Esophagus mucosa (tissue), 1 donor: ENCODE measurements at places on chromosomes 12 and 14. TPM values are rescaled to one million over a fixed set of nuclear protein-coding genes. Genes with fewer than 3 reads are reported as not detected.

LUM gene
- 8.4 TPM for total RNA-seq

TEDC1 gene
- total RNA-seq: 8.9 TPM

USP30 gene
- 10.0 TPM for total RNA-seq

POLE2 gene
- 7.2 TPM for total RNA-seq

OVCH1 gene
- total RNA-seq: not detected

- no peak for ATAC-seq
These were observed 115.8 kb downstream of the DICER1 start for GRCh38 chr14:95041477-95042020.

DNA sequence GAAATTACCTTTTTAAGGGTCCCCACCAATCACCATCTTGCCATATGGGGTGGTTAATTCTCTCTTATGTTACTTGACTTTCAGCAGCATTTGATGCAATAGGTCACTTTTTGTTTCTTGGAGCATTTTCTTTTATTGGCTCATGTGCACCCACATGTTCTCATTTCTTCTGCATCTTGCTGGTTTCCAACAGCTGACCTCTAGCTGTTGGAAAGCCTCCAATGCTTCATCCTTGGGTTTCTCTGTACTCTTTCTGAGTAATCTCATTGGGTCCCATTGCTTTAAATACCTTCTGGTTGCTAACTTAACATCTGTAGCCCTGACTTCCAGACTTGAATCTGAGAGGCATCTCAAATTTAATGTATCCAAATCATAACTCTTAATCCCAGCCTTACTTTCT, 116.8 kb downstream of the CRADD start:
- ATAC-seq: no peak

DNA sequence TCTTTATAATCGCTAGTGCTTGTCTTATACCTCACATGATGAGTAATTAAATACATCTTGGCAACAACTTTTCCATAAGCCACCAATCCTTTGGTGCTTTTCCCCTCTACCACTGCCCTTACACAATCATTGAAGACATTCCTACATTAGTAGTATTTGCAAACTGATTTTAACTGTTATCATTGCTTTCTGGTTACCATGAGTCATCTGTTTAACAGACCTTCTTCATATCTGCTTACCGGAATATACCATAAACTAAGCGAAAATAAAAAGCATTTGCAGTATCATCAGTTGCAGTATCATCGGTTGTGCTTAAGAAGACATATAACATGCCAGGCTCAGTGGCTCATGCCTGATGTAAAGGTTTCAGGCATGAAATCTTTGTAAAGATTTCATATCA, 54.8 kb upstream of the PLEKHA5 start:
- ATAC-seq: no peak

- no peak for ATAC-seq
These were observed 40.4 kb downstream of the PSEN1 start for GRCh38 chr14:73176685-73177084.

DNA sequence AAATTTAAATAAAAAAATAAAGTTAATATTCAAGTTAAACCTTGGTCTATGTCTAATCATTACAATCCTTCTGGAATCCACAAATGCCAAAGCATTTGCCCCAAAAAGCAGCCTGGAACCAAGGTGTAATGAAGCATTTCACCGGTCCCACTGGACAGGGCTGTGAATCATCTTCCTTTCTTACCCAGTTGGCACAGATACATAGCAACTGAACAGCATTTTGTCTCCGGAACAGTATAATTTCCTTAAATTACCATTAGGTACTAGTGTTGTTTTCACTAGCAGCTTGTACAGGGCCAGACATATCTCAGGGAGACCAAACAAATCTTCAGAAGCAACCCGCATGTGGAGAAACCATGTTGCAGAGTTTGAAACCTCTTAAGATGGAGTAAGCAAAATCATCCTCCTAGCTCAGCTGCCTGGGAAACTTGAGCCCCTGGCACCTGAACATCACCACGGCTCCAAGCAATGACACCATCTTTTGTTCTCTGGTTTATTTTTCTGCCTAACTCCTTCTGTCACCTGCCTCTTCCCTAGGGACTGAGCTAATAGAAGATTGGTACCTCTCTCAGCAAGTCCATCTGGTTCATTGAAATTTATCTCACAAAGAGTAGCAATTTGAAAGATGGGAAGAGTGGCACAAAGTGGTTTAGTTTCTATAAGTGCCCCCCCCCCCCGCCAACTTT, 17.9 kb upstream of the MDM1 start:
- ATAC-seq: no peak

GRCh38 chr12:50734409-50735263, 29.3 kb upstream of the ATF1 start:
- peak; percentile 17 for ATAC-seq

- no peak for ATAC-seq
These were observed 29.0 kb downstream of the MOAP1 start for GRCh38 chr14:93155667-93156066.

DNA sequence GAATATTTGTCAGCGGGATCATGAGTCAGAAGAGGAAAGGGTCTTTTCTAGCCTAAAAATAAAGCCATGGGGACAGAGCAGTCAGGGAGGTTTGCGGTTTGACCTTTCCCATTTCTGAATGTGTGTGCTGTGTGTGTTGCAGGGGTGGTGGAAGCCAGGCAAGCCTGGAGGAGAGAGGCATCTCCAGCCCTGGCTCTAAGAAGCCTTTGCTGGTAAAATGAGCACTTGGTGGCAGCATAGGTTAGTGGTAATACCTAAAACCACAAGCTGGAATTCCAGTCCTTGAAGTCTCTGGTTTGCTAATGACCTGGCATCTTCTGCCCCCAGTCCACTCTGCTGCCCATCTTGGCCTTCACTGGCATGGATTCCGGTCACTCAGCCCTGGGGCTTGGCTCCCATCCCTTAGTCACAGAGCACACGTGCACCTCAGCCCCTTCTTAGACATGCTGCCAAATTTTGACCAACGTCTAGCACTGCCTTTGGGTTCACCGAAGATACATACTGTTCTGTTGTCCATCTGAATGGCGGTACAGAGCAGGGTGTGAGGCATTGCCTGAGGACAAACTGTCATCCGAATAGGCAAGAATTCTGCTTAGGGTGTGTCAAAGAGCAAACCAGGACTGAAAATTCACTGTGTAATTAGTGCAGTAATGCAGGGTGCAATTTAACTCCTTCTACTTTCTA, 52.7 kb downstream of the KCNA5 start:
- no peak for ATAC-seq

DNA sequence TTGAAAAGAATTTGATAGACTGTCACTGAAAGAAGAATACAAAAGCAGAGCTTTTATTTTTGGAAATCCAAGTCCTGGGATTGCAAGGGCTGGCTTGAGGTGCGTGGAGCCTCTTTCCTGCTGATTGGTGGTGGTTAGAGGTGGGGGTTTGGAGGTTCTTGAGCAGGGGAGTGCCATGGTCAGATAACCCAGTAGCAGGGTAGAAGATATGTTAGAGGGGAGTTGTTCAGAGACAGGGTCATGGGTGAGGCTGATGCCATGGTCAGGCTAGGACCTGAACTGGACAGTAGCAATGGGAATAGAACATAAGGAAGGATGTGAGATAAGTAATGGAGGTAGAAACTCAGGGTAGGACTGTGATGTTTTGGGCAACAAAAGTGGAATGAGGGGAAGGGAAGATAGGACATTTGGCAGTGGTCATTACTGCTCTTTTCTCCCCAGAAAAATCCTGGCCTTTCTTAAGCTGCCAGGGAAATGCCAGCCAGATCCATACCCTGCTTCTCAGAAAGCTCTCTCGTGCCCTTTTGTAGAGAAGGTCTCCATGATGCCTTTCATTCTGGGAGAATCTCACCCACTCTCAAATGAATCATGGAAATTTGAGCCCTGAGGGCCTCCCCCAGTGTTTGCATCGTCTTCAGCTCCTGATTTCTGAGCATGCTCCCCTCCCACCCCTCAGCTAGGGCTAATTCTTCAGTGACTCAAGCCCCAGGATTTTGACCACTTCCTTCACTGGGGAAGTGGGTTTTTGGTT, 9.5 kb downstream of the EMP1 start:
- ATAC-seq: no peak

DNA sequence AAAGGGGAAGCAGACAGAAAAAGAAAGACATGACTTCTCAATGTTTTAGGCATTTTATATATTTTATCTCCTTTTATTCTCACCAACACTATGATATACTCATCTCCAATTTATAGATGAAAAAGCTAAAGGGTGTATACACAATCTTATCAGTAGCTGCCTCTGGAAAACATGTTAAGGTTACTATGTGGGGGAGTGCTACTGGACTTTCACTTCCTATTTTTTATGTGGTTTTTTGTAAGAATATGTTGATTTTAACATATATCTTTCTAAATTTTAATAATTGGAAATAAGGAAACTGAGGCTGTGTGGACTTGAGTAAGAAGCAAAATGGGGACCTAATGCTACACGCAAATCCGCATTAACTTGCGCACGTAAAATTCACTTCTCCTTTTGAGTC, 99.6 kb upstream of the PDE3A start:
- ATAC-seq: no peak

DNA sequence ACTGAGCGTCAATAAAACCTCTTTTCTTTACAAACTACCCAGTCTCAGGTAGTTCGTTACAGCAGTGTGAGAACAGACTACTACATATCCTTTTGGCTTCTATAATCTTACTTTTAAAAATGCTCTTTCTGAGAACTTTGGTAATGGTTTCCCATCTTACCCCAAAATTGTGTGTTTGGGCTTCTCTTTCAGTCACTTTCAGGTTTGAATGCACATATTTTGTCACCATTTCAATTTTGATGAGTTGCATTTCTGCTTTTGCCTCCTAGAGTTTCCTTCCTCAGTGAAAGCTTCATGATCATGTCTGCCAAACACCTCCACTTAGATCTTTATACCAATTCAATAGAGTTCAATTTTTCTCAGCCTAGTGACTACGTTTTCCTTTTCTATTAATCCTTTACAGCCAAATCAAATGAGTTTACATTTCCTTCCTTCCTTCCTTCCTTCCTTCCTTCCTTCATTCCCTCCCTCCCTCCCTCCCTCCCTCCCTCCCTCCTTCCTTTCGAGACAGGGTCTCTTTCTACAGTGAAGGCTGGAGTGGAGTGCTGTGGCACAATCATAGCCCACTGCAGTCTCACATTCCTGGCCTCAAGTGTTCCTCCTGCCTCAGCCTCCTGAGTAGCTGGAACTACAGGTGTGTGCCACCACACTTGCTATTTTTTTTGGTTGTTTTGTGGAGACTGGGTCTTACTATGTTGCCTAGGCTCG, 124.9 kb downstream of the BCAT1 start:
- no peak for ATAC-seq

- no peak for ATAC-seq
These were observed 75.9 kb upstream of the TSPAN11 start for GRCh38 chr12:30850684-30851083.

DNA sequence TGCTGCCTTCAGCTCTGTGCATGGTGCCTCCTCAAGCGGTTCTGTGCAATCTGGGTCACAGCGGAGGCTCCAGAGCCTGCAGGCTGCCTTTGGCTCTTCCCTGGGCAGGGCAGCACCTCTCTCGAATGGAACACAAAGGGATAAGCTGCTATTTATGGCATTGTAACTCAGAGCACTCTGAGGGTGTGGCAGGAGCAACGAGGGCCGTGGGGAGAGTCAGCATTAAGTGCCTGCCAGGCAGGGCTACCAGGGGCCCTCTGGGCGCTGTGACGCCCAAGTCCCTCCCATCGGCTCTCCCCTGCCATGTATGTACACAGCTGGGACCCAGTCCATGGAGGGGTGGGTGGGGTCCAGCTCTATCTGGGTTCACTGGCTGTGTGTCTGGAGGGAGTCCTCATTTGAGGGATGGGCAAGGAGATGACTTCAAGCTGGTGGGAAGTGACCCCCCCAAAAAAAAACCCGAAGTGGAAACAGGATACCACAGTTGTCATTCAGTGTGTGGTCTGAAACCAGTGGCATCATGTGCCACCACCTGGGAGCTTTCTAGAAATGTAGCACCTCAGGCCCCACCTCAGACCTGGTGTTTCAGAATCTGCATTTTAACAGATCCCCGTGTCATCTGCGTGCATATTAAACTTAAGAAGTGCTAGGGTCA, 44.0 kb upstream of the OAS1 start:
- ATAC-seq: no peak

GRCh38 chr14:81408595-81408994, 8.5 kb upstream of the STON2 start:
- ATAC-seq: peak; percentile 82

DNA sequence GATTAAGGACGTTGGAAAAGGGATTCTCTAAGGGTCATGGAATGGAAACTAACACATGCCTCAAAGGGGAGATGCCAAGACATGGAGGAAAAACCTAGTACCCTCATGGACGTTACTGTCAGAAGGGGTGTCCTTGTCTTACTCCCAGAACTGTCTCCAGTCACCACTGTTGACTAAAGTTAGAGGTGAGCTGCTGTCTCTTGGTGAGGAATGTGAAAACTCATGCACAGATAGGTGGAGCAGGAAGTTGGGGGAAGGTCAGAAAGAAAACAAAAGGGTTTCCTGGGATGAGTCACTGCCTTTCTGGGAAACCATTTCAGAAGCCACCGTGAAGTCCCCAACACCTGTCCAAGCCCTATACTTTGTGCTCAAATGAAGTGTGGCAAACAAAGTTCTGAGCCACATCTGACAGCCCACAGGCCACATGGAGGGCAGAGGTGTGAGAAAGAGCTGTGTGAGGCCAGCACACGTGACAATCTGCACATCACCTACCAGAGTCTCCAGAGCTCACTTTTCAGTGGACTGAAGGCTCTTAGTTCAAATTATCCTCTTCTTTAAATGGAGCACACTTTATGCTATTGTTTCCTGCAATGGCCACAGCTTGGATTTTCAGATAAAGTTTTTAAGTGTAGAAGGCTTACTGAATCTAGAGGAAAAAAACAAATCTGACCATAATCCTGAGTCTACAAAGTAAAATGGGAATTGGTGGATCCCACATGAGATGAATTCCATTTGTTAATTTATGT, 92.9 kb upstream of the EGLN3 start:
- peak; percentile 94 for ATAC-seq

GRCh38 chr12:20096430-20096829, 271.9 kb upstream of the PDE3A start:
- no peak for ATAC-seq
